ENCODE measurements at places on chromosomes 12 and 14.

DNA sequence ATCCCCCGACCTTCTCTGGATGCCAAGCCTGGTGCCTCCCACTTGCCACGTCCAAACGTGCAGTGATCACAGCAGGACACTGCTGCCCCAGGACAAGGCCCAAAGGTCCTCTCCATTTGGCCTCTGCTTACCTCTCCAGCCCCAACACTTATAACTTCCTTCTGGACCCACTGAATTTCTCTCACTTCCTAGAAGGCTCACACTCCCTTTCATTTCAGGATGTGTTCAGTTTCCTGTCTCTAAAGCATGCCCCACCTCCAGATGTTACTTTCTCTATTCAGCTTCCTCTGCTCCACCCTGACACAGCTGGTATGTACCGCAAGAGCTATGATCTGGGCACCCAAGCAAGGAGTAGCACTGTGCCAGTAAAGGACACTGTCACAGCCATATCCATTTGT, 33.0 kb downstream of the CDKL1 start:
- DNase-seq, result peak; percentile 65

DNA sequence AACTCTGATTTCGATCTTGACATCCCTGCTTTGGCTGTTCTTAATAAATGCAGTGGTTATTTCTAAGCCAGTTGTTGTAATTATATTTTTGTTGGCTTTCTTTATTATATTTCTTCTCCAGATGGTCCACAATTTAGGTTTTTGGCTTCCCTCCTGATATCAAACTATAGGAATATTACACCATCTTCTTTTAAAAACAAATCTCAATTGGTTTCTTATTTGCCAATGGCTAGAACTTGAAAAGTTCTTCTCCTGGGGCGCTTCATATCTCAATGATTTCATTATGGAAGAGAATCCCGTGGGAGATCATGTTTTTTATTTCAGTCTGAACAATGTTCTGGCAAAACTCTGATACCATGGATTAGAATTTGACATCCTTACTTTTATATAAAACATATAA, 292.3 kb downstream of the FLRT2 start:
- DNase-seq, result no peak

- no peak for DNase-seq
These were observed 74.6 kb downstream of the CHGA start for GRCh38 chr14:92997343-92998061.

DNA sequence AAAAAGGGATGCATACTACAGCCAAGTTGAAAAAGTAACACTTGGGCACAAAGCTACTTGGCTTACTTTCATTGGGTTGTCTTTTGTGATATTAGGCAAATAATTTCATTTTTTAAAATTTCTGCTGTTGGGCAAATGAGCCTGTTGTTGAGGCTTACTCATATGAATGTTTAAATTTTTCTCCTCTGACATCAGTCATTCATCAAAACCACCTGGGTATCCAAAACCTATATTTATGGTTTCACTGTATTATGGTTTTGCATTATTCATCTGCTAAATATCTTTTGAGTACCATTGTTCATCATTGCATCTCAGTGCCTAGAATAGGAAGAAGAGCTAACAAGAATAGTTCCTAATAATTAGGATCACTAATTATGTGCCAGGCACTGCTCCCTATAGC, 28.1 kb downstream of the DYRK2 start:
- DNase-seq, result no peak

DNA sequence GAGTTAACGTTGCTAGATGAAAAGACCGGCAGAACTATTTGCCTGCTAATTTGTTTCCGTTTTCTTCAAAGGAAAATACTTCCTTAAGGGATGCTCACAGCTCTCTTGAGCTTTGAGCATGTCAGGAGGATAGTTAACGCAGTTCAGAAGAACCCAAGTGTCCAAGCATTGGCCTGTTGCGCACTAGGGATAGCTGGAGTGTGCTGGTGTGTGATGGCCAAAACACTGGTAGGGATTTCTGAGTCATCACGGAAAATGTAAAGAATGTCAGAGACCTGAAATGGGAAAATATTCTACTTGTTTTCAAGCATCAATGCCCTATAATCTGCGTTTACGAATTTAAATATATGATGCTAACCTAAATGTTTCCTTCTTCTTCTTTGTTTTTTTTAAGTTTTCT, 97.8 kb downstream of the VRK1 start:
- no peak for DNase-seq

DNA sequence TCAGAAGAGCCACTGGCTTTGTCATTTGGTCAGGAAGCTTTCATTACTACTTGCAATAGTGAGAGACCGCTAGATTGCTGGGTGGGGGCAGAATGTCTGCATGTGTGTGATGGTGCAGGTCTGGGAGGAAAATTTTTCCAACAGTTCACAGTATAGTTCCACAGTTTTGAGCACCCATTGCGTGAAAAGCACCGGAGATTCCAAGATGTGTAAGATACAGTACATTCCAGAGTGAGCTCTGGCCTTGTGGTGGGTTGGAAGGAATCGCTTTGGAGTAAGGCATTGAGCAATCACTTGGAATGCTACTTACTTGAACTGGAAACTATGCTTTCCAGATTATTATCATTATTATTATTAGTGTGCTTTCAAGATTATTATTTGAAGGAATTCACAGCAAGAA, 47.6 kb upstream of the FRMD6 start:
- no peak for DNase-seq

GRCh38 chr12:115257791-115258190, 573.8 kb upstream of the TBX3 start:
- no peak for DNase-seq
